ENCODE measurements at places on chromosomes 5 and 9.

- DNase-seq = no peak
Measured at GRCh38 chr5:179142434-179143198, 82.4 kb downstream of the ZNF354C start.

DNA sequence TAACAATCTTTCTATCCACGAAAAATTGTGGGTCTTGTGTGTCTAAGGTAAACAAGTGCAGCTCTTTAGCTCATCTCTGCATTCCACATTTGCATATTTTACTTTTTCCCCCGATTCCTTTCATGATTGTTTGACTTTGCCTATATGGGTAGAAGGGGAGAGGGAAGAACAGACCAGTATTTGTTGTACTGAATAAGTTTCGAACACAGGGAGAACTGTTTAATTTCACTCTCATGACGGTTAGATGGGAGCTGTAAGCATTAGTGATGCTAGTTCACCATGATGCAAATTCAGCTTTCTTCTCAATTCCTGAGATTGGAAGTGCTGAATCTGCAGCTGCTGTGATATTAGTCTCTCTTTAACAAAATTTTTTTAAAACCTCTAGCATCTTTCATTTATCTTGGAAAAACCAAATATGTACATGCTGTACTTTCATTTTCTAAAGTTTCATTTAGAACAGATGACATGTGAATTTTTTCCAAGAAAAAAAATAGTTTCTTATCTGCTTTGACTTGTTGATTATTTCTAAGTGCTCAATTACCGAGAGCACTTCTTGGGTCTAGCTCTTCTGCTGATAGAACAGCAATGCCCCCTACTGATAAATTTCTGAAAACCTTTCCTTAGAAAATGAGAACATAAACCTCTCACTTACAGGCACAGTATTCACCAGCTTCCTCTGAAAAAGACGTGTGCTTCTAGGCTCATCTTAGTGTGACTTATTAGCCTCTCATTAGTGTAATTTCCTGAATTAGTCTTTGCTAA, 149.5 kb downstream of the BAAT start:
- no peak for DNase-seq

- DNase-seq = no peak
Measured at GRCh38 chr5:92775711-92776615, 805.1 kb downstream of the NR2F1-AS1 start.

GRCh38 chr9:65432051-65432450, 147.0 kb upstream of the FOXD4L5 start:
- no peak for DNase-seq

DNA sequence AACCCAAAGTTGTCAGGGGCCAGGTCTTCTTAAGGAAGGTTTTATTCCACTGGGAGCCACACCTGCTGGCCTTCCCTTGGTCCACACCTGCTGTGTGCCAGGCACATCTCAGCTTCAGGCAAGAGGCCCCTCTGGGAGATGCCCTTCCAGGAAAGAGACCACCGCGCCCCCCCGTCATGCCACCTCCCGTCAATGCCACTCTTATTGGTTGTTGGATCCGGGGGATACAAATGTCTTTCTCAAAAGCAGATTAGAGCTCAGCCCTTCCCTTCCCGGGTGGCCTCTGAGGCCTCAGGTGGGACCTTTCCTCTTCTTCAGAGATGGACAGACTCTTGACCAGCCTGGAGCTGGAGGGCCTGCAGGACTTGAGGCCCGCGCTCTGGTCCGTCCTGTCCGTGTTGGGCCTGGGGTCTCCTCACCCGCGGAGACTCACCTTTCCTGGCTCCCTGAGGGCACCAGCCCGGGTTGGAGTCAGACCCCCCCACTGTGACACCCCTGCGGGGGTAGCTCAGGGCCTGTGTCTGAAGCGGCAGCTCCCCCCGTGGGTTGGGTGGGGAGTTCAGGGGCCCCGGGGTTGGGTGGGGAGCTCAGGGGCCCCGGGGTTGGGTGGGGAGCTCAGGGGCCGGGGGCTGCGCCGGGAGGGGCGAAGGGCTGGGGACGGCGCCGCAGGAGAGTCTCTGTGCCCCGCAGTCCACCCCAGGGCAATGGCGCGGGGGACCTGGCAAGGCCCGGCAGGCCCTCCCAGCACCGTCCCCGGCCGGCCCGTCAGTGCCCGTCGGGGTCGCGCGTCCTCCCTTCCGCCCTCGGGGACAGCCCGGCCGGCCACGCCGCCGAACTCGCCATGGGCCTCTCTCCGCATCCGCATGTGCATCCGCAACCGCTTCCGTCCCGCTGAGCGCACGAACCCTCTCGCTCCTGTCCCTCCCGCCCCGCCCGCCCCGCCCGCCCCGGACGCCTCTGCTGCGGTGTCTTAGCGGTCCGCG, 3.7 kb upstream of the SLC9A3 start:
- DNase-seq = no peak

DNA sequence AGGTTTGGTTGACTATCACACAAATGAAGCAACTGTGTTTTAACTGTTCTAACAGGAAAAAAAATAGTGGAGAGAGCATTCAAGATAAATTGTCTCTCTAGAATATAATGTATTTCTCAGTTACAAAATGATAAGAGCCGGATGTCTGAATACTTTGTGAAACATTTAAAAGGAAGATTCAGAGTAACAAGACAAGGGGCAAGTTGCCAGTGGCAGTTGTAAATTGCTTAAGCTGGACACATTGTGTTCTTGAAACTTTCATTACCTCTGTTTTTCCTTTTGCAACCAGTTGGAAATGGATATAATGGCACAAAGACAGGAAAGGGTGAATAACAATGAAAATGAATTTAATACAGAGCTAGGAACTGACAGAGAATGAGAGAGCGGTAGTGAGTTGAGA, 15.2 kb upstream of the TBCA start:
- no peak for DNase-seq

GRCh38 chr5:19547640-19548039, 440.4 kb downstream of the CDH18 start:
- DNase-seq = no peak

DNA sequence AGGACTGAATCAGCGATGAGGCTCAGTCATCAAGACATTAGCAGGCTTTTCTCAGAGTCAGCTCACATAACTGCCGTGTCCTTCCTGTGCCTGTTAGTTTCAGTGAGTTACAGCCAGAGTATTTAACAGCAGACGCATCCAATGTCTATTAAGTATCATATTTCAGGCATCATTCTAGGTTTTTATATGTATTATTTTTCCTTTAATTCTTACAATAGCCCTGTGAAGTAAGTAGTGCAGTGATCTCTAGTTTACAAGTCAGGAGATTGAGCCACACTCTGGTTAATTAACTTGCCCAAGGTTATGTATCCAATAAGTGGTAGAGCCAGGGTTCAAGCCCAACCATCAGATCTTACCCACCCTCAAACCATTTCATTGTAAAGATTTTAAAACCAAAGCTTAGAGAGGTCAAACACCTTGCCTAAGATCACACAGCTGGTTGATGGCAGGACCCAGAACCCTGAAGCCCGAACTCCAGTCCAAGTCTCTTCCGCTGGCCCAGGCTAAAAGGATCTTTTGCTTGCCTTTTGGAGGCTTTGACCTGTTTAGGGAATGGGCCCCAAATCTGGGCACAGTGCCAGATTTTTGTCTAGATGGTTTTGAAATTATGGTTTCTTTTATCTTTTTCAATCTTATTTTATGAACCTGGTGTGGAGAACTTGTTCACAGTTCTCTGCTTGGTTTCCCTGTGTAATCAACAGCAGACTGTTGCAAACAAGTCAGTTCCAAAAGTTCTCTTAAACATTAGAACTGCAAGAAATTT, 261.2 kb upstream of the CLINT1 start:
- no peak for DNase-seq

DNA sequence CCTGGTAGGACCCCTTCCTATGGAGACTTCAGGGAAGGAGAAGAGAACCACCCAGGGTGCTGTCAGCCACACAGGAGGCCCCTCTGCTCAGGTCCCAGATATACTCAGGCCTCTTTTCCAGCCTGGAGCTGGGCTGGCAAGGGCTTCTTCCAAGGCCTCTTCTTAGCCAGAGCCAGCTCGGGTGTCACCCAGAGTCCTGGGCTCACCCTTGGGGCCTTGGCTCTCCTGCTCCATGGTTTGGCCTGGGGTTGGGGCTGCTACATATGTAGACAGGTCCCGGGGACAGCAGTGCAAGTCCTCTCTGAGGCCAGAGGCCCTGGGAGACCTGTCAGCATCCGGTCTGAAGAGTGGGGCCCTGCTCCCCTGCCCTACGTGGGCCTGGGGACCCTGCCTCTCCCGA, 22.8 kb downstream of the PAEP start:
- DNase-seq = no peak

GRCh38 chr5:1101961-1102713, 9.7 kb downstream of the SLC12A7 start:
- DNase-seq = no peak

DNA sequence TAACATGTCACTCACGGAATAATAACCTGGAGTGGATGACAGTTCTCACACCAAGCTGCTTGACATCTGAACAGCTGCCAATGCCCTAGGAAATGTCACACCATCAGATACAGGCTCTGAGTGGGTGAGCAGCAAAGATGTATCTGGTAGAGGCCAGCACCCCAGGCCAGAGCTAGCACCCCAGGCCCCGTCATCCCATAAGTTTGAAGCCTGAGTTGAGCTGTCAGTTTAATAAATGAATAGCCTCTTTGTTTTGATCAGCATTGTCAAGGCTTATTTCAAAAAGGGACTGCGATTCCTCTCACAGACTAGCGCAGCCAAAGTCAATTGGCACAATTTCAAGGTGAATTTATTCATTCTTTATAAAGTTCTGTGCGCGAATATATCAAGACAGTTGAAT, 1327.1 kb downstream of the MAT2B start:
- DNase-seq = no peak

DNA sequence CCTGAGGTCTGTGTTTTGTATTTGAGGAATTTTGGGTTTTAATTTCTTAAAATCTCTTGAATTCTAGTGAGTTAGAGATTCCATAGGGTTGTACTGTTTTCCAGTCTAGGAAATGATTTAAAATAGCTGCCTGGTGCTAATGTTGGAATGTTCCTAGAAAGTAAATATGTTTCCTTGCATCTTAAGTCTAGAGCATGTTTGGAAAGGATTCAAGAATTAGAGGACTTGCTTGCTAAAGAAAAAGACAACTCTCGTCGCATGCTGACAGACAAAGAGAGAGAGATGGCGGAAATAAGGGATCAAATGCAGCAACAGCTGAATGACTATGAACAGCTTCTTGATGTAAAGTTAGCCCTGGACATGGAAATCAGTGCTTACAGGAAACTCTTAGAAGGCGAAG, 41.8 kb downstream of the LMNB1 start:
- no peak for DNase-seq

GRCh38 chr9:6634444-6634843, 11.1 kb downstream of the GLDC start:
- DNase-seq = no peak

- no peak for DNase-seq
Measured at GRCh38 chr5:132180134-132180745, 47.4 kb downstream of the P4HA2 start.

GRCh38 chr9:87359958-87360601, 137.6 kb upstream of the DAPK1 start:
- no peak for DNase-seq

GRCh38 chr9:35758475-35759050, 4.5 kb upstream of the MSMP start:
- DNase-seq = no peak

GRCh38 chr9:69093471-69094103, 58.0 kb downstream of the FXN start:
- DNase-seq = no peak

DNA sequence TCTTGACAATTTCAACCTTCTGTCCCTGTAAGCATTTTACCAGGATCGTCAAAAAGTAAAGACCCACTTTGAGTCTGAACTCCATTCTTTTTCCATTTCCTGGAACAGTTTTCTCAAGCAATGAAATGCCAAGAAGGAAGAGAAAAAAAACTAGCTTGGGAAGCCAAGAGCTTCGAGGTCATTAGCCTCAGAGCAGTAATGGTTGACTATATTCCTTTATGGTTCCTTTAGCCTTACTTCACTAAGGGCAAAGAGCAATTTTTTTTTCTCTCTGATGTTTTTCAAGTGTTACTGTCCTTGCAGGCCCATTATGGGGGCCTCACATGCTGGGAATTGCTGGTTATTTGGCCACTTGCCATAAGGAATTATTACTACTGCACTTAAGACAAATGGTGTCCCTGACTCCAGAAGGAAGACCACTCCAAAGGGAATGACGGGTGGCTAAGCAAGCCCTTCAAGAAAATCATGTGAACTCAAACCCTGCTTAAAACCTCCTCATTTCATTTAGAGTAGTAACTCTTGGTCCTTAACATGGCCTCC, 37.1 kb downstream of the BNC2 start:
- DNase-seq = no peak

GRCh38 chr5:4142842-4143241, 547.2 kb downstream of the IRX1 start:
- DNase-seq = no peak

- no peak for DNase-seq
Measured at GRCh38 chr5:122515709-122516431, 203.8 kb downstream of the SNCAIP start.

- DNase-seq = no peak
Measured at GRCh38 chr5:106412606-106413005, 1258.1 kb downstream of the EFNA5 start.

DNA sequence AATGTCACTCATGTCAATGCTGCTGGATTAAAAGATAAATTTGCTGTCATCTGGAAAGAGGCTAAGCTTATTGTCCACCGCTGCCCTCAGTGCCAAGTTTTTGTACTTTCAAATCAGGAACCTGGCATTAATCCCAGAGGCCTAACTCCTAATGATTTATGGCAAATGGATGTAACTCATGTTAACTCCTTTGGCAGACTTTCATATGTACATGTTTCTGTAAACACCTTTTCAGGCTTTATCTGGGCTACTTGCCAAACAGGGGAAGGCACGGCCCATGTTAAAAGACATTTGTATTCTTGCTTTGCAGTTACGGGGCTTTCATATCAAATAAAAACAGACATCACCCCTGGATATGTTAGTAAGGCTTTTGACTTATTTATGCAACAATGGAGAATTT, 608.0 kb upstream of the ACO1 start:
- no peak for DNase-seq

DNA sequence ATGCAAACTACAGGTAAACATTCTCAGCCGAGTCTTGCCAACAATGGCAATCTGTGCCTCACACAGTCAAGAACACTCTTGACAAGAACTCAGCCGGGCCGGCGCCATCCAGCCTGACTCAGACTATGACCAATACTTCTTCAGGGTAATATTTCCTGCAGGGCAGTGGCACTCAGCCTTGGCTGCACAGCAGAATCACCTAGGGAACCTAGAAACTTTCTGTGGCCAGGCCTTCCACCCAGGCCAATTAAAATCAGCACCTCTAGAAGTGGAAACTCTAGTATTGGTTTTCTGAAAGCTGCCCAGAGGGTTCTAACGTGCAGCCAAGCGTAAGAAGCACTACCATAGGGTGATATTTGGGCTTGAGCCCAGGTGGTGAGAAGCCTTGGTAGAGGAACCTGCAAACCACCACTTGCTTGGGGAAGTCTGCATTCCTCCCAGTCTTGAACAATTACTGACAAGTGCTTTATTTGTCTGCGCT, 120.6 kb downstream of the TTLL11 start:
- DNase-seq = no peak

- DNase-seq = no peak
Measured at GRCh38 chr5:133751421-133751820, 139.1 kb upstream of the FSTL4 start.
